ENCODE measurements at places on chromosomes 12 and 14. TPM values are rescaled to one million over a fixed set of nuclear protein-coding genes. Genes with fewer than 3 reads are reported as not detected.

GRCh38 chr14:57574617-57575288 is 81.1 kb upstream of the CCDC198 start:
- no peak for DNase-seq

GRCh38 chr14:22520796-22521195 is 68.2 kb downstream of the DAD1 start:
- DNase-seq = no peak

GRCh38 chr14:69398818-69399210 is 322 bp downstream of the SLC39A9 start:
- no peak for DNase-seq

GRCh38 chr12:57584050-57584449 is 6.9 kb upstream of the PIP4K2C start:
- DNase-seq = no peak

DNA sequence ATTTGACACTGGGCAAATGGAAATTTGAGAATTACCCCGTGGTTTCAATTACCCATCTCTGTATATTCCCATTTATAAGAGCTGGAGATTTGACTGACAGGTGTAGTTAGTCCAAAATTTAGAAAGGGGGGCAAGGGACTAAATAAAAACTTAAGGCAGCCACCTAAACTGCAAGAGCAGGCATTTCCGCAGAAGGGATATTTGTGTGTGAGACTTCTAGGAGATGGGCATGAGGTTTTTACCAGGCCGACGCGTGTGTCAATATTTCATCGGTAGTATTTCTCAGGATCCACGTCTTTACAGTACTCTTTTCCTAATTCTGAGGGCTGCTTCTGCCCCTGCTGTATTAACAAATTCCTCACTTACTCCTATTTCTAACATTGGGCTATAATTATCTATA is 1.4 kb downstream of the FAR2 start:
- no peak for DNase-seq

DNA sequence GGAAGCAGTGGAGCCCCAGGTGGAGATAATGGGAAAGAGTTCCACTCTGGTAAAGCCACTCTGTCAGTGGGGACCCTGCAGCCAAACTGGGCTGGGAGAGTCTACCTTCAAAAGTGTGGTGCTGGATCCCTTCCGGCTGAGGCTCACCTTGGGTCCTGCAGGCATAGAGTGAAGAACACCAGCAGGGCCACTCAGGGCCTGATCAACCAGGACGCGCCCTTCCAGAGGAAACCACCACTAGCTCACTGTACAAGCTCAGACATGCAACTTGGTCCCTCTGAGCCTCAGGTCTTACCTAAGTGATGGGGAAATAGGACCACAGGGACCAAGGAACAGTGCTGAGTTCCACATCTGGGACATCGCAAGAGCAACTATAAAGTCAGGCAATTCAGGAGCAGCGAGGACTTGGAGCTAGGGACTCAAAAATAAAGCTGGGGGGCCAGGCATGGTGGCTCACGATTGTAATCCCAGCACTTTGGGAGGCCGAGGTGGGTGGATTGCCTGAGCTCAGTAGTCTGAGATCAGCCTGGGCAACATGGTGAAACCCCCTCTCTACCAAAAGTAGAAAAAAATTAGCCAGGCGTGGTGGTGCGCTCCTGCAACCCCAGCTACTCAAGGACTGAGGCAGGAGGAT is 5.9 kb upstream of the PRPH start:
- no peak for DNase-seq

The CCDC197 gene
- 0.44 TPM for total RNA-seq

The LRTM2 gene
- total RNA-seq = not detected

The RTN1 gene
- total RNA-seq = not detected

The ZCRB1 gene
- total RNA-seq = 80.1 TPM

All from activated CD4-positive, alpha-beta memory T cell treated with anti-CD3 and anti-CD28 coated beads for 36 hours (primary cell).